ENCODE measurements at places on chromosomes 3 and 15.

DNA sequence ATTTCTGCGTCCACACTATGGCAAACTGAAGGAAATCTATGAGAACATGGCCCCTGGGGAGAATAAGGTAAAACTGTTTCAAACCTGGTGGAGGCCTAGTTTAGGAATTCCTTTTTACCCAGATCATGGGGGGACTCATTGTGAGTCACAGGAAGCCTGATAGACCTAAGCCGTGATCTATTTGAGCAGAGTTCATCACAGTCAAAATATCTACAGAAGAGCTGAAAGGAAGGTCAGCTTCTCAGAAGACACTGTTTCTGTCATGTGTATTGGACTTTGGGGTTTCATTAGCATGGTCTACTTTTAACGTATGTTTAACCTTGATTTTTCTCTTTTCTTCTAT, 1.3 kb downstream of the PSMD2 start:
- no peak for DNase-seq

- DNase-seq = peak; percentile 26
These were observed 101.6 kb downstream of the ZPLD1 start for GRCh38 chr3:102536456-102536855.

DNA sequence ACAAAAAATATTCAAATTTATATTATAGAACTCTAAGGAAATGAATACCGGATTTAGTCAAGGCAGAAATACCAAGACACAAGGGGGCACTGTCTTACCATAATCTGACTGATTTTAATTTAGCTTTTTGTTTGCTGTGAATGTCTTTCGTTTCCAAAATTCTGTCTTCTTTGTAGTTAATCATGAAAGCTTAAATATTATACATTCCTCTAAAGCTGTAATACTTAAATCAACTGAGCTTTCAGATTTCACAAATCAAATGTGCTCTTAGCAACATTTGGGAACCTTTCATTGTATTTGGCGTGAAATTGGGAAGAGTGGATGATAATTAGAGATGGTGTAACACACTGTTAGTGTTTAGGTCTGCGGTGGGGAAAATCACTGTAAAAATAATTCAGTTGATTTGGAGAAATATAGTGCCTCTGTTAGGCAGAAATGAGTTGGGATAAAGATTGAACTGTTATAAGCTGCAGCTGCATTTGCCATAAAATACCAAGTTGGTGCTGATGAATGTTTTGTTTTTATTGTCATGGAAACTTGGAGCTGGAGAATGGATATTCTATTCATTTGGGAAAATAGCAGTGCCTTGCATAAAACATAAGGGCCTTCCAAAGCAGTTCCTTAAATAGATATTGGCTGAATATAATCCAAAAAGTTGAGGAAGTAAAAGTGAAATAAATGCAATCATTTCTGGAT, 228.2 kb downstream of the TCF12 start:
- peak; percentile 32 for DNase-seq

GRCh38 chr15:38111070-38111469, 141.6 kb upstream of the SPRED1 start:
- DNase-seq = no peak

GRCh38 chr15:94327356-94327936, 96.1 kb downstream of the MCTP2 start:
- peak; percentile 26 for DNase-seq

DNA sequence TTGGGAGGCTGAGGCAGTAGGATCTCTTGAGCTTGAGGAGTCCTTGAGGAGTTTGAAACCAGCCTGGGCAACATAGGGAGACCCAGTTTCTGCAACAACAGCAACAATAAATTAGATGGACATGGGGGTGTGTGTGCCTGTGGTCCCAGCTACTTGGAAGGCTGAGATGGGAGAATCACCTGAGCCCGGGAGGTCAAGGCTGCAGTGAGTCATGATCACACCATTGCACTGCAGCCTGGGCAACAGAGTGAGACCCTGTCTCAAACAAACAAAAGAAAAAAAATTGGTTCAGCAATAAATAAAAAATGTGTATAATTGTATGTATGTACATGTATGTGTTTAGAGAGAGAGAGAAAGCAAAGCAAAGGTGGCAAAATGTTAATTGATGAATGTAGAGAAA, 83.1 kb downstream of the PDE8A start:
- DNase-seq = no peak

DNA sequence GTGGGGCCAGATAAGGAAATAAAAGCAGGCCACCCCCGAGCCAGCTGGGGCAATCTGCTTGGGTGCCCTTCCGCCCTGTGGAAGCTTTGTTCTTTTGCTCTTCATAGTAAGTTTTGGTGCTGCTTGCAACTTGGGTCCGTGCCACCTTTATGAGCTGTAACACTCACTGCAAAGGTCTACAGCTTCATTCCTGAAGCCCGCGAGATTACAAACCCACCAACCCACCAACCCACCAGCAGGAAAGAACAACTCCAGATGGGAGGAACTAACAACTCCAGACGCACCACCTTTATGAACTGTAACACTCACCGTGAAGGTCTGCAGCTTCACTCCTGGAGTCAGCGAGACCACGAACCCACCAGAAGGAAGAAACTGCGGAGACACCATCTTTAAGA, 84.2 kb upstream of the ARRDC4 start:
- DNase-seq = no peak

DNA sequence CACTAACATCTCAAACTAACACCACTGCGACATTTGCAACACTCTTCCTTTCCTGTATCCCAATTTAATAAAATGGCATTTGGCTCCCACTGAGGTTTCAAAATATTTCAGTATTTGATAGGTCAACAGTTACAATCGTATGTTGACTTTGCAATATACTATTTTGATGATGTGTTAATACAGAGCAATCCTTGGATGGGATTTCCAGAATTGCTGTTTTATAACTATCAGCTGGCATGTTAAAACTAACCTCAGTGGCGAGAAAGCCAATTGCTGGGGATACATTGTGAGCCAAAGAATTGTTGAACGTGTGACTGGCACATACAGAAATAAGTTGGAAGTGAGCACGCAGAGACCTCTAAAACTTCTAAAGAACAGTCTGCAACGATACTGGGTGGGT, 226.1 kb upstream of the LYSMD4 start:
- DNase-seq = no peak

DNA sequence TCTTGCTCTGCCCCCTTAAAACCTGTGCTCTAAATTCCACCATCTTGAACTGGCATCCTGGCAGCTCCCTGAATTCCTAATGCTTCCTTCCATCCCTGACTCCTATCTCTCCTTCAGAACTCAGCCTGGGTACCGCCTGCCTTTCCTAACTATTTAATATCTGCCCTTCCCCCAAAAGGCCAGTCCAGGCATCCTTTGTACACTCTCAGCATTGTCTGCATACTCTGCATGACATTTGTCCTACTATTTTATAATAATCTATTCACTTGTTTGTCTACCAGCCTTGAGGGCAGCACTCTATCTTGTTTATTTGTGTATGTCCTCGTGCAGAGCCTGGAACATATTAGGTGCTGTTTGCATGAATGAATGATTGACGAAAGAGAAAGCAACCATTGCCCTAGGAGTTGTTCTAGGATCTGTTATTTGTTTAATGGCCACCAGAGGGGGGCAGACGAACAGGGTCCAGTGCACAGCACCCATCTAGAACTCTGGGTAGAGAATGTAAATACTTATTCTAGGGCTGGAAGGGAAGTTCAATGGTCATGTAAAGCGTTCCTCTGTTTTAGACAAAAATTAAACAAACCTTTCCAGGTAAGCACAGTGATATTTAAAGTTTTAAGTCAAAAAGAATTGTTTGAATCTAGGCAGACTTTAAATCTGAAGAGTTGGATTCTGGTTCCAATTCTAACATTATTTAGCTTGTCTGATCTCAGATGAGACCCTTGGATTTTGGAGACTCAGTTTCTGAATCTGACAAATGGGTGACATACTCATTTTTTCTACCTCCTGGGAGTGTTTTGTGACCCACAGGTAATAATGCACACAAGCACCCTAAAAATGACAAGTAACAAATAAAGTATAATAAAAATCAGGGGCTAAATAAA, 125.8 kb upstream of the GALNT15 start:
- DNase-seq = peak; percentile 59

DNA sequence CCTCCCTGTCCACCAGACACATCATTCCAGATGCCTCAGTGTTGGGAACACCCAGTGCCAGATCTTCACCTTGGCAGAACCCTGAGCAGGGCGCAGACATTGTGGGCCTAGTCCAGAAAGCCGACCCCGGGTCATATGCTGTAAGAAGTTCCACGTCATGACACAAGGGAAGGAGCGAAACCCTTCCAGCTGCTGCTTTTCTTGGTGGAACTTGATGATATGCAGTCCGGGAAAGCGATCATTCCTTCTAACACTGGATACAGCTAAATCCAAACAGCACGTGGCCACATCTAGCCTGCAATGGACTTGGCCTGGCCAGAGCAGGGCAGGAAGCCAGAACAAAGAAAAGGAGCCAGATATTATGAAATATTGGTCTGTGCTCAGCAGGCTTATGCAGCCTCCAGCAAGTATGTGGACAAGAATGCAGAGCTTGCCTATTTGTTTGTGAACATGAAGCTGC, 22.0 kb downstream of the GASK1A start:
- no peak for DNase-seq

DNA sequence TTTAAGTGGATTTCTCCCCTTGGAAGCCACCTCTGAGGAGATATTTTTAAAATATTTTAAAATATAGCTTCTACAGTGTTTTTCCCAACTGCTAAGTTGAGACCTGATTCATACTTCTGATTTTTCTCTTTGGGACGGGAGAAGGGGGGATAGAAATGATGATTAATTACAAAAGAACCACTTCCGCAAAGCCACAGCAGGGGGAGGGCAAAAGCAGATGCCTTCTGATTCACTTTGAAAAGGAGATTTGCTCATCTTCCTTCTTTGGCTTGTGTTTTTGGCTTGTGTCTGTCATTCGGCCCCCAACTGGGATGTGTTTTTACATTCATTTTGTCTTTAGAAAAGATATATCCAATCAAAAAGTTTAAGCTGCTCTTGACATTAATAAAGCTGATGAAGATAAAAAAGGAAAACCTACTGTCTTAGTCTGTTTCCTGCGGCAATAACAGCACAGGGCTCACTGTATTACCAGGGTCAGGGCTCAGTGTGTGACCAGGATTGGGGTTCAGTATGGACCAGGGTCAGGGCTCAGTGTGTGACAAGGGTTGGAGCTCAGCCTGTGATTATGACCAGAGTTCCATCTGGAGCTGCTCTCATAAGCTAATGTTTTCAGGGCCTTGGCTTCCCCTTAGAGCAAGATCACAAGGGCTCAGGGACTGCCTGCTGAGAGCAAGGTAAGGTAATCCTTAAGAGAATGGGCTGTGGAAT, 223.2 kb downstream of the MTHFS start:
- DNase-seq = no peak

- no peak for DNase-seq
These were observed 410.6 kb downstream of the RAP2B start for GRCh38 chr3:153572654-153573053.

GRCh38 chr3:73926360-73927202, 301.8 kb upstream of the PDZRN3 start:
- DNase-seq = no peak

GRCh38 chr3:60188803-60189202, 1062.4 kb downstream of the FHIT start:
- no peak for DNase-seq

- DNase-seq = no peak
These were observed 17.3 kb upstream of the BSN start for GRCh38 chr3:49536875-49537533.

- no peak for DNase-seq
These were observed 2.5 kb upstream of the LPP start for GRCh38 chr3:188151438-188151837.

DNA sequence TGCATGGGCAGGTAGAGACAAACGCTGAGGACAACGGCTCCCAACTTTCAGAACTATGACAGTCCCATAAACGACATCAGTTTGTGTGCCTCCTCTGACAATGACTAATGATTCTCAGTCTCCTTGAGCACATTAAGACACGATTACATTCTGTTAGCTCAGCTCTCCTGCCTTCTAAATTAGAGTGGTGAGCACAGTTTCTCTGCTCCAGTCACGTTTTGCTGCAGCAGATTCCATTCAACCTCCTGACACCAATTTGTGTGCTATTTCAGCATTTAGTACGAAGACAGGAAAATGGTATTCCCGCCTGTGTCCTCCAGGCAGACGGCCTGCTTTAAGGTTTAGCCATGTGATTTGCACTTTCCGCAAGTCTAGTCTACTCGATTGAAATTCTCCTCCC, 458.4 kb upstream of the CFAP20DC start:
- no peak for DNase-seq

DNA sequence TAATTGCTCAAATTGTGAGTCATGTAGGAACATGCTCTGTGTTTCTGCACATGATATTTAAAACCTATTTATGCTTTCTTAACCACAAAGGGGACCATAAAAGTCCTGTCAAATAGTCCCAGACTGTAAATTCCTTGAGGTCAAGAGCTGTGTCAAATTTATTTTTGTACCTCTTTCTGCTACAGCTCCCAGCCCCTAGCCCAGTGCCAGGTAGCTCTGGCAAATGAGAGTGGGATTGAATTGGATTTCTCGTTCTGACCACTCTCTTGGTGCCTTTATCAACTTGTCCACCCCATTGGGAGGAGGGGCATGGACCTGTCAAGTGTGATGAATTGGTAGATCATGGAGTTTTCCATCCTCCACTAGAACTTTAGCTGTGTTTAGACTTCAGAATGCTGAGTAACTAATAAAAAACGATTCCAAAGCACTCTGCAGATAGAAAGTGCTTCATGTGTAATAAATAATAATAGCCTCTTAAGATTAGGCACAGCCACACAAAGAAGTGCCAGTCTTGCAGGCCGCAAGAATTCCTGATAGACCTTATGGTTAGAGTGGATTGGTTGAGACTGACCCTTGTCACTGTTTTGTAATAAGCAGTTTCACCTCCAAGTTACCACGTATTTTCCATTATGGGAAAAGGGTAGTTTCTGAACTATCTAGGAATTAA, 120.4 kb downstream of the LPP start:
- no peak for DNase-seq

- DNase-seq = no peak
These were observed 503.8 kb upstream of the TPRG1 start for GRCh38 chr3:188667926-188668325.

DNA sequence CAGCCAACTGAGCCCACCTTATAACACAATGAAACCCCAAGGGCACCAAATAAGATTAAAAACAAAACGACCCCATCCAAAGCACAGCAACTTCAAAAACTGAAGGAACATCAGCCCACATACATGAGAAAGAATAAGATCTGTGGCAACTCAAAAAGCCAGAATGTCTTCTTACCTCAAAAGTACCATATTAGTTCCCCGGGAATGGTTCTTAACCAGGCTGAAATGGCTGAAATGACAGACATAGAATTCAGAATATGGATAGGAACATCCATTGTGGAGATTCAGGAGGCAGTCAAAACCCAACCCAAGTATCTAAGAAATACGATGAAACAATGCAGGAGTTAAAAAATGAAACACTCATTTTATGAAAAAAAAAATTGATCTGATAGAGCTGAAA, 222.3 kb downstream of the SCAPER start:
- DNase-seq = no peak

- no peak for DNase-seq
These were observed 38.8 kb downstream of the NGLY1 start for GRCh38 chr3:25744470-25744869.

- DNase-seq = no peak
These were observed 777 bp upstream of the EIF4A2 start for GRCh38 chr3:186782542-186783057.

- DNase-seq = no peak
These were observed 203.5 kb downstream of the MECOM start for GRCh38 chr3:169460035-169460434.

- no peak for DNase-seq
These were observed 106.1 kb downstream of the EOMES start for GRCh38 chr3:27616031-27616430.

Data from CD4-positive, alpha-beta T cell treated with Interleukin-17A for 1 hour (primary cell).